ENCODE measurements at places on chromosomes 1 and 21.
A peak's percentile ranks its signal among the peaks of the same experiment; 100 is the strongest.

DNA sequence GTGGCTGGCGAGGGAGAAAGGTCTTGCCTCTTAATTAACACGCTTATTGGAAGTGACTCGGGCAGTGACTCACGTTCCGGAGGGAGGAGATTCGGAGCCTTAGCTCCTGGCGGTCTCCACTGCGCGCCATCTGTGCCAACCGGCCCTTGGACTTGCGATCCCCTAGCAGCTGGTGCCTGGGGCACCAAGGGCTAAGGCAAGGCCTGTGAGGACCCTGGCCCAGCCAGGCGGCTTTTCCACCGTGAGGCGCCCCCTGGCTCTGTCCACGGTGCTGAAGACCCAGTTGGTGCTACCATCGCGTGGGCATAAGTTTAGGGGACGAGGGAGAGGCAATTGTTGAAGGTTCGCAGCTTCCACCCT lies 1.3 kb upstream of the SYT6 start:
- peak; percentile 65 for DNase-seq

GRCh38 chr1:78375996-78376395 lies 114.8 kb upstream of the PTGFR start:
- no peak for DNase-seq

DNA sequence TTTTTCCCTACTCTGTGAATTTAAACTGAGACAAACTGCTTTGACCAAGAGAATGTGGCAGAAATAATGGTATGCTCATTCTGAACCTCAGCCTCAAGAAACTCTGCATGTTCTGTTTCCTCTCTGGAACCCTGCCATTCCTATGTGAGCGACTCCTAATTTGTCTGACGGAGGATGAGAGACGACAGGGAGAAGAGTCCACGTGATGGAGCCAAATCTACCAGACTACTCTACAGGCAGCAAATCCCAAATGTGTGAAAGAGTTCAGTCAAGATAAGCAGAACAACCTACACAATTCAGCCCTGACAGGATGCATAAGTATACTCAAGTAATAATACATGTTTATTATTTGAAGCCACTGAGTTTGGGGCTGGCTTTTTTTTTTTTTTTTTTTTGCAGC lies 153.5 kb downstream of the DPYD start:
- no peak for DNase-seq

DNA sequence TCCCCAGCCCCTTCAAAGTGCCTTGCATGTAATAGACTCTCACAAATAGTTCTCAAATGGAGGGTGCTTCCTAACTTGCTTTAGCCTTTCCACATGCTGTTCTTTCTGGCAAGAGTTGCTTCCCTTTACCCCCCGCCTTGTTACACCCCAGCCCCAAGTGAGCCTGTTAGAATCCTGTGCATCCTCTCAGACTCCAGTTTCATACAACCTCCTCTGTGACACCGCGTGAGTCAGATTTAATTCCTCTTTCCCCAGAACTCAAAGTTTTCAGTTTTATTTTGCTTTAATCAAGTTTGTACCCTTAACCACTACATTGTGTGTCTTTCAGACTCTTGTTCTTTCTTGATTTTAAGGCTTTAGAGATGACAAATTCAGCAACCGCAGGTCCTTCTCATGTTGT lies 234.5 kb upstream of the HOOK1 start:
- DNase-seq = no peak

- DNase-seq = no peak
These were observed 1301.8 kb downstream of the BRINP3 start for GRCh38 chr1:189175889-189176288.

GRCh38 chr1:12087797-12088314 lies 24.8 kb downstream of the TNFRSF8 start:
- DNase-seq = no peak

- DNase-seq = no peak
These were observed 28.4 kb downstream of the MAN1C1 start for GRCh38 chr1:25644962-25645361.

DNA sequence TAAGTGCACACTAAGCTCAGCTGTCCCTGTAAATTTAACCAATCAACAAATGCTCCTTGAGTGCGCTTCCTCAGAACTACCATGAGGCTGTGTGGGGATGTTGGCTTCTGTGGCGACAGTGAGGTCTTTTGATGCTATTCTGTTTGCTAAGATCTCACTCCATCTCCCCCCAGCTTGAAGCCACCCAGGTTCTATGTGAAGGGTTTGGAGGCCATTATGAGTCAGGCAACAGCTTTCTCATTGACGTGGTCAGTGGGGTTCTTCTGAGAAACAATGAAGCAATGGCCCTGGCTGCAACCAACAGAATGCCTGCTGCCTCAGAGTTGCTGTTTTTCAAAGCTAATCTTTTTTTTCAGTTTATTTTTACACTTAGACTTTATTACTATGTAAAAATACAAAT lies 205.5 kb downstream of the PTBP2 start:
- no peak for DNase-seq

GRCh38 chr1:178183796-178184195 lies 89.9 kb downstream of the RASAL2 start:
- DNase-seq = no peak

DNA sequence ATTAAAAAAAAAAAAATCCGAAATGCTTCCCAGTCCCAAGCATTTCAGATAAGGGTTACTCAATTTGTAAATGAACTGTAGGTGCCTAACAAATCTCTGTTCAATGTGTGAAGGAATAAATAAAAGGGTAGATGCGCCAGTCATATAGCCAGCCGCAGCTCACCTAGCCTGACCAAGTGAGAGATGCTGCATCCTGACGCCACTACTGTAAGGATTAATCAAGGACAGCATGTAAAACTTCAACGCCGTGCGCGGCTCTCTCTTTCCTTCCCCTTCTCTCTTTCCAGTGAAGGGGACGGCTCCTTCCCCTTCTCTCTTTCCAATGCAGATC lies 441 bp downstream of the PPT1 start:
- DNase-seq = no peak

- DNase-seq = no peak
These were observed 25.6 kb downstream of the PADI3 start for GRCh38 chr1:17274186-17275170.

GRCh38 chr1:36481771-36482723 lies 666 bp downstream of the CSF3R start:
- DNase-seq = no peak

- DNase-seq = no peak
These were observed 25.7 kb upstream of the KCNK1 start for GRCh38 chr1:233587958-233588799.

- no peak for DNase-seq
These were observed 1.2 kb downstream of the ELK4 start for GRCh38 chr1:205630651-205631009.

GRCh38 chr1:244665771-244666217 lies 12.9 kb downstream of the DESI2 start:
- no peak for DNase-seq

DNA sequence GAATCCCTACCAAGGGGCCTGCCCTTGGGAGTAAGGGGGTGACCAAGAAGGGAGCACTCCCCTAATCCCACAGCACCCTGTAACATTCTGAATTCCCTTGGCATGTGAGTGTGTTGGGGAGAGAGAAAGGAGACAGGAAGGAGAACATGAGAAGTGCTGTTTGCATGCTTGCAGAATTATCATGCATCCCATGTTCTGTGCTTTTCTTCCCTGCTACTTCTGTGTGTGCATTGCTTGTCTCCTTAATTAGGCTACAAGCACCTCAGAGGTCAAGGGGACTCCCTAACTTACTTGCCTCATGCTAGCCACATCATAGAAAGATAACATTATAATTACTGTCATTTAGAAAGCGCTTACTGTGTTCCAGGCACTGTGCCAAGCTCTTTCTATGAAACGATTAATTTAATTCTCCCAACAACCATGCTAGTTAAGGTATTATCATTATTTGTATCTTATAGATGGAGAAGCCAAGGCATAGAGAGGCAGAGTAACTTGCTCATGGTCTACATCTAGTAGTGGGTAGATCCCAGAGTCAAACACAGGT lies 11.1 kb downstream of the NOS1AP start:
- DNase-seq = no peak

DNA sequence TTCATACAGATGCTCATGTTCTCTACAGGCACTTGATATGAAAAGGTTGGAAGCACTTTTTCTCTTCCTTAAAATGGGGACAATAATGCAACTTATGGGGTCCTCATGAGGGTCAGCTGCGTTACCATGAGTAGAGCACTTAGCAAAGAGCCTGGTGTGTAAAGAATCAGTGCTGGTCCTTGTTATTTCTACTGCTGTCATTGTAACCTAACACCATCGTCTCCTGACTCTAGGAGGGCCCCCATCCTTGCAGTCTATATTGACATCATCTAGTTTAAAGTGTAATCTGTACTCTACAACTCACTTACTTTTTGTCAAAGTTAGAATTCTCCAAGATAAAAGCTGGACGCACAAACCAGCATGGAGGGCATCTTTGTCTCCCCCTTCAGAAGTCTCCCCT lies 2.4 kb downstream of the CAPN9 start:
- no peak for DNase-seq

DNA sequence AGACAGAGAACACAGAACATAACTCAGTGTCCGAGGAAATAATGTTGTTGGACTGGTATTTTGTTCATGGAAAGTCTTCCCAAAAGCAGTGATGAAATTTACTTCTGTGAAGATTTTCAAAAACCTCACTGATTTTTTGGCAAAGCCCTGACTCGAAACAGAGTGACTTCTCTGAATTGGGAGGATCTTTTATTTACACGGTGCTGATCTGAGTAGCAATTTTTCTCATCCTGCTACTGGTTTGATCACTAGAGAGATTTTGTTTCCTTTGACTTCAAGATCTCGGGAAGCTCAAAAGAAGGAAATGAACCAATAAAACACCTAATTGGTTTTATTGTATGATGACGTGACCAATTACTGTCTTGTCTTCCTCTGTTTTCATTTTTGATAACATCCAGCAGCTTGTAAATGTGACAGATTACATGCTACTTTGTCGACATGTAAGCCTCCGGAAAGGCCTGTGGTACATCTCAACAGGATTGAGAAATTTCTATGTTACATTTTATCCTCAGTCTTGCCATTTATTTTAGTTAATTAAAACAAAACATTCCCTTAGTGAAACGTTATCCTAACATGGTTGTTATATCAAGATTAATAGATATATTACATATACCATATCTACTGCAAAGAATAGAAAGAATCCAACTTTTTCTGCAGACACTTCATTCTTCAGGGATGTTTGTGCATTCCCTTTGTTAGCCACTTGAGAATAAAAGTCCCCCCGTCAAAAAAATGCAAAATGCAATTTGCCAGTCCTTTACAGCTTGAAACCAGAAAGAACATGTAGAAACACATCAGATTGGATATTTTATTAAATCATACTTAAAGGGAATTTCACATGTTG lies 42.8 kb upstream of the IFI44L start:
- DNase-seq = no peak

GRCh38 chr1:151918819-151919610 lies 9.7 kb upstream of the THEM4 start:
- no peak for DNase-seq

GRCh38 chr1:76501136-76501535 lies 366.1 kb upstream of the ST6GALNAC5 start:
- no peak for DNase-seq

GRCh38 chr1:36889478-36890226 lies 144.7 kb downstream of the GRIK3 start:
- no peak for DNase-seq

DNA sequence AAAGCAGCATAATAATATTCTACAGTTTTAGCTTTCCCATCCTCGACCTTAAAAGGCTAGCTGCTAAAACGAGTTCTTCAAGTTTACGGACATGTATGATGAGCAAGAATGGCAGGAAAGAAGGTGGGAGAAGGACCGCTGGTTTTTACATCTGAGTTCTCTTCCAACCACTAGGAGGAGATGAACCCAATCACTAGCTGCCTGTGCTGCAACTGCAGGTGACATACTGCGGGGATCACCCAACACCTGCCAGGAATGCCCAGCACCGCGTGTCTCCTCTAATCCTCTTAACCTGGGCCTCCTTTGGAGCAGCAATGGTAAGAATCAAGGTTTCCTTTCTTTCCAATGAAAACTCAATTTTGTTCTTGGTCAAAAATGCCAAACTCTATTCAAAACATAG lies 23.5 kb downstream of the TOR3A start:
- DNase-seq = peak; percentile 2

DNA sequence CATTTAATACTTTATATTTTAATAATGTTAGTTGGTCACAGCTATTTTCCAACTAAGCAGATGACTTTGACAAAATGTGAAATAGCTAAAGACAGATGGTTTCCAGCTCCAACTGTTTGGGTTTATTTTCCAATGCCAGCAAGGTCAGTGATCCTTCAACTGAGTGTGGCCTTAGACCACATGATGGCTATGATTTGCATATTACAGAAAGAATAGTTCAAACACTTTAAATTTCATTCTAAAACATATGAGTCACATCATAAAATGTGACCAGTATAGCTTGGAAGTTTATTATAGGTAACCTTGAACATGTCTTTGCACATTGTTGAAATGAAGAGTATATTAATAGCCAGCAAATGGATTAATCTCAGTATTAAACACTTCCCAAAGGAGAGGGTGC lies 454.0 kb upstream of the C1orf87 start:
- DNase-seq = no peak

GRCh38 chr21:15659753-15660422 lies 69.9 kb upstream of the USP25 start:
- no peak for DNase-seq

DNA sequence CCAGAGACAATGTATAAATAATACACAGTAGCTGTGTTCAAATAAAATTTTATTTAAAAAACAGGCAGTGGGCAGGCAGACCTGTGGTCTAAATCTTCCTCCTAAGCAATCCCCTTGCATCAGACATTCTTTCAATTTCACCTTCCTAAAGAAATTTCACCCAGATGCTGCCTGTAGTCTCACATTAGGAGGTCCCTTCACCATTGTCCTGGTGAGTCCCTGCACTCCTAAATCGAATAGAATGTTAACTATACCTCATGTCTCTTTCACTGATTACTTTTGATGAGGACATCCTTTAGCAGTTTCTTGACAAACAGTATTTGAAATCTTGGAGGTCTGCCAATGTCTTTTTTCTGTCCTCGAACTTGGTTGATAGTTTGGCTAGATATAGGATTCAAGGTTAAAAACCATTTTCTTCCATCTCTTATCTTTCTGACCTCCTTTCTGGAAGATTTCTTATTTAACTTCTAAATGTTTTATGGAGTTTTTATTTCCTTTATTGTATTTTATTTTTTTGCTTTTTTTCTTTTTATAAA lies 77.5 kb downstream of the LPGAT1 start:
- DNase-seq = no peak

Data from NCI-H524 treated with DMSO at 0.1 percent for 48 hours (cell line).